ENCODE measurements at places on chromosomes 3 and 15.
A peak's percentile ranks its signal among the peaks of the same experiment; 100 is the strongest.

GRCh38 chr15:45185903-45186770, 1.6 kb downstream of the SHF start:
- DNase-seq = no peak

GRCh38 chr3:49716691-49717210, 2.7 kb downstream of the AMIGO3 start:
- no peak for DNase-seq

- peak; percentile 78 for DNase-seq
Observed at GRCh38 chr3:134242649-134243617, 7.7 kb downstream of the RYK start.

DNA sequence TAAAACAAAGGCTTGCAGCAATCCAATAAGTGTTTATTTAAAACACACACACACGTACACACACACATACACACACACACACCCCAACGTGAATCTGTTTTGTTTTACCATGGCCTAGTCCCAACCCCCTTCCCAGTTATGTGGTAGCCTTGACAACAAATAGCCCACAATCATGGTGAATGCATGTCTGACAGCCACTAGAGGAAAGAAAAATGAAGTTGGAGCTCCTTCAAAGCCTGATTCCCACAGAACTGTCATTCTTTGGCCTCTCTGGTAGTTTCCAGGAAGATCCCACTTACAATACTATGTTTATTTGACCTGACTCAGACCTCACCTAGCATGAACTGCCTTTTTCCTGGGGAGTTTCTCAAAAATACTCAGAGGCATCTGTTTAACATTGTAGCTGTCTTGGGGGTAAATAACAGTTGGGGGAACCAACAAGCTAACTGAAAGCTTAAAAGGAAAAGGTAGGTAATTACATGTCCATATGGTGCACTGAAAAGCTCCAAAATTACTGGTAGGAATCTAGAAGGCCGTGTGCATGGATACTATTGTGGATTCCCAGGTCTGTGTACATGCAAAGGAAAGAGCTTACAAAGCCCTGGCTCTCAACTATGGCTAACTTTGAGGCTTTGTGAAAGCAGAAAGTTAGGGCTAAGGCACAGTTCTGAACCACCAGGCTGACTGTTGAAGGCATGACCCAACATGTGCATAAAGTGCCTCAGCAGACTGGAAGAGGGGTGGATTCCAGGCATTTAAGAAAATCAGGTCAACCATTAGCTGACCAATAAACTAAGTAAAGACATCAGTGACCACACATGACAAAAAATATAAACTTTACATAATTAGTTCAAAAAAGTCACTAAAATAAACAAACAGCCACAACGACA, 65.3 kb downstream of the FAIM start:
- DNase-seq = peak; percentile 5

Data from RWPE1 (cell line).